Frontal cortex (tissue), 4 donors: ENCODE measurements at places on chromosomes 3 and 15.

GRCh38 chr3:186638259-186638658, 1.9 kb upstream of the FETUB start:
- no peak for DNase-seq

DNA sequence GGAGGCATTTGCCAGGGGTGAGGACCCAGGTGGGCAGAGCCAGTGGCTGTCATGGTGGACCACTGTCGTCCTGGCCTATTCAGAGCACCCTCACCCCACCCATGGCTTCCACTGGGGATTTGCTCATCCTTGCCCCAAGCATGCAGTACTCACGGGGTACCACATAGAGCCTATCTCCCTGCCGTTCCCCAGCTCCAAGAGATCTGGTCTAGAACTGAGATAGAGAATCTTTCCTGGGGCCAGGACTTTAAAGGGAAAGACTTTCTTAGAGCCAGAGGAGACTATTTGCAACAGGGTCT, 76.9 kb upstream of the TNFAIP8L3 start:
- no peak for DNase-seq

DNA sequence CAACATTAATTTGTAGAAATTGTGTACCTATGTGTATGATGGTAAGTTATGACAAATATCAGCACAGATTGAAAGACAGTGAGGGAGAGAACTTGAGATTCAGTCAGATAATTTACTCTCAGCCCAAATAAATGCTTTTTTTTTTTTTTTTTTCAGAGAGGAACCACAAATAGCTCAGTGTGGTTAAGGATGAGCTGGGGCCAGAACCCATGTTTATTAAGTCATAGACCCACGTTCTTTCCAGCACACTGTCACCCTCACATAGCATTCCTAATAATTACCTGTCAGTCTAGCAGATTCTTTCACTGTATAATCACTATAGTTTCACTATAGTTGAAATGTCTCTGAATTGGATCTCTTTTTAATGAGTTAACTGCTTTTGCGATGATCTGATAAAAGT, 246.1 kb downstream of the ZIC1 start:
- DNase-seq, result no peak

DNA sequence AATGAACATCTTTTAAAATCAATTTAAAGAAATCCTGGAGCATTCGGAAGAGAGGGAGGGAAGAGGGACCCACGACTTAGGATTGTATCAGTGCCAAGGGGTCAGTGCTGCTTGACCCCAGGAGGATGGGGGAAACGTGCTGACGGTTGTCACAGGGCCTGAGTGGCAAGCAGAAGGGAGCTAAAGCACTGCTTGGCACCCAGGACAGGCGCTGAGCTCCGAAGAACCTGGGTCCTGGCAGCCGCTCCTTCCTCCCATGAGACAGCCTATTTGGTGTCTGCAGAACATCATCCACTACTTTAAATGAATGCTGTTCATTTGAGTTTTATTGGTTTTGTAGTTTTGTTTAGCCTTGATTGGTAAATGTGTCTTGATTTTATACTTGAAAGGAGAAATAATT, 54.5 kb downstream of the RGMA start:
- DNase-seq, result no peak

- DNase-seq, result no peak
Observed at GRCh38 chr3:74053970-74054516, 429.3 kb upstream of the PDZRN3 start.

- no peak for DNase-seq
Observed at GRCh38 chr15:100254285-100254684, 87.5 kb downstream of the ADAMTS17 start.

GRCh38 chr3:41317718-41318117, 118.4 kb downstream of the CTNNB1 start:
- DNase-seq, result no peak

- DNase-seq, result no peak
Observed at GRCh38 chr3:126885425-126885824, 97.5 kb upstream of the PLXNA1 start.

DNA sequence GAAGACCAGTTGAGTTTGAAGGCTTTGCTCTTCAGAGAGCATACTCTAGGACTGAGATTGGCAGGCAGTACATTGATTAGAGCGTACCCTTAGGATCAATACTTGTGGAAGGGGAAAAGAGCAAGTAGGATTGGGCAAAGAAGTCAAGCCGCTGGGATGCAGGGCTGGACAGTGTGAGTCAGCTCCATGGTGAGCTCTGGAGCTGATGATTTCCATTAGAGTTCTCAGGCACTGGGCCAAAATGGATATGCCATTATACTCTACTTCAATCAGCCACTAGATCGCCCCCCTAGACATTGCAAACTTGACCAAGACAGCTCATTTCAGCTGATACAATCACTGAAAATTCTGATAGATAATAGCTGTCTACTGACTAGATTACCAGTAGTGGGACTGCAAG, 432.7 kb upstream of the ALCAM start:
- no peak for DNase-seq

- no peak for DNase-seq
Observed at GRCh38 chr15:33011976-33012375, 182.5 kb downstream of the FMN1 start.

- DNase-seq, result no peak
Observed at GRCh38 chr15:85702321-85703101, 92.2 kb downstream of the KLHL25 start.

- no peak for DNase-seq
Observed at GRCh38 chr3:185559706-185560090, 7.3 kb upstream of the LIPH start.

GRCh38 chr15:42104095-42104891, 9.9 kb upstream of the PLA2G4D start:
- no peak for DNase-seq

GRCh38 chr3:108008931-108009639, 81.7 kb downstream of the CD47 start:
- no peak for DNase-seq

DNA sequence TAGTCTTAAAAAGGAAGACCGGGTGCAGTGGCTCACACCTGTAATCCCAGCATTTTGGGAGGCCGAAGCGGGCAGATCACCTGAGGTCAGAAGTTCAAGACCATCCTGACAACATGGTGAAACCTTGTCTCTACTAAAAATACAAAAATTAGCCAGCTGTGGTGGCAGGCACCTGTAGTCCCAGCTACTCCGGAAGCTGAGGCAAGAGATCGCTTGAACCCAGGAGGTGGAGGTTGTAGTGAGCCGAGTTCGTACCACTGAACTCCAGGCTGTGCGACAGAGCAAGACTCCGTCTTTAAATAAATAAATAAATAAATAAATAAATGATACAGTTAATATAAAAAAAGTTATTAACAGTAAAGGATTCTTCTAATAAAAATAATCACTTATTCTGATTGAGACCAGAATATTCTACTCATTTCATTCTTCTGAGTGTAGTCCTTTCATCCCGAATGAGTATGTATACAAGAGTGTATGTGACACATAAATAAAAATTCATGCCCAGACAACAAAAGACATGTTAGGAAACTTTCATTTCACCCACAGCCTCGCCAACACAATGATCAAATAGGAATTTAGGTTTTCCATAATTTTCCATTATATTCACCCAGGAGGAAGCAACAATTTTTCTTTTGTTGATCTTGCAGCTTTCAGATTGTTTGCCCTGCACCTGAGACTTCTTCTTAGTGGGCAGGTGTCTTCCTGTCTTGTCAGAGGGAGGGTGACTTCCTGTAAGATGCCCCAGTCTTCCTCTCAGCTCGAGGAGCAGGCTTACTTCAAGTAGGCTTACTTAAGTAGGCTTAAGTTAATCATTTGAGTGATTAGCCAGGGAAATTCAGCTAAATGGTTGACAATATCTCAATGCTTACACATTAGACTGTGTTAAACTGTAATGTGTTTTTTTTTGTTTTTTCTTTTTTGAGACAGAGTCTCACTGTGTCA, 7.8 kb upstream of the NUP210 start:
- no peak for DNase-seq

- no peak for DNase-seq
Observed at GRCh38 chr15:71212146-71212545, 96.9 kb downstream of the THSD4 start.

DNA sequence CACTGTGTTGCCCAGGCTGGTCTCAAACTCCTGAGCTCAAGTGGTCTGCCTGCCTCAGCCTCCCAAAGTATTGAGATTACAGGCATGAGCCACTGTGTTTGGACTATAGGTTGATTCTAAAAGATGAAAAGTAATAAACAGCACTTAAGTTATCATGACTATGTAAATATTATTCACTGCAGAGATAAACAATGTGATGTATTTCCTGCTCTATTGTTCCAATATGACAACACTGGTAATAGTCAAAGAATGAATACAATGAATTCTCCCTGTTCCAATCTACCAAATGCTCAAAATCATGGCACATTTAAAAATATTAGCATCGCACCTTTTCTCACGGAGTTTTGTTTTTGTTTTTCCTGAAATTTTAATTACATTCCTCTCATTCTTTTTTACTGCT, 36.8 kb upstream of the TBL1XR1 start:
- DNase-seq, result no peak

DNA sequence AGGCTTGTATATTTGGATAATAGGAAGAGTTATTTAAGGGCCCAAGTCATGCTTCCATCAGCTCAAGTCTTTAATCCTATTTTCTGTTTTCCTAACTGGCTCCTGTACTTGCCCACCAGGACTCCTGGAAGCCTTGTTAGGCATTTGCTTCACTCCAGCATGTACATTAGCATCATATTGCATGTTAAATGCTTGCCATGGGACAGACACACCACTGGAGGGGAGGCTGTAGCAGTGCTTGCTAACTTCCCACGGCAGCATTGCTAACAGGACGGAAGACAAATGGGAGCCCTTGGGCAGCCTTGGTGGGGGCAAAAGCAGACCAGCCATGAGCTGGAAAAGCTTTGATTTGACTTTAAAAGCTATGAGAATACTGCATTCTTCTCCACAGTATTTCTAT, 6.1 kb downstream of the TMOD2 start:
- no peak for DNase-seq

DNA sequence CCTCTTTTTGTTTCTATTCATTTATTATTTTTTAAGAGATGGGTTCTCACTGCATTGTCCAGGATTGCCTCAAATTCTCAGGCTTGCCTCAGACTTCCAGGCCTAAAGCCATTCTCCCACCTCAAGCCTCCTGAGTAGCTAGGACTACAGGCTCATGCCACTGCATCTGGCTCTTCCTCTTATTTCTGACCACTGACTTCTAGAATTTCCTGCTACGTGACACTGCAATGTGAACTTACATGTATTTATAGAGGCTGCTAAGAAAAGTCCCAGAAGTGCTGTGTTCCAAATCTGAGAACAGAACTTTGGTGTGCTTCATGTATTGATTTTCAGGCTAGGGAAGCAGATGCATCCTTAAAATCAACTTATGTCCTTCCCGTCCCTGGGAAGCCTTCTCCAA, 407.4 kb downstream of the RSL24D1 start:
- no peak for DNase-seq

DNA sequence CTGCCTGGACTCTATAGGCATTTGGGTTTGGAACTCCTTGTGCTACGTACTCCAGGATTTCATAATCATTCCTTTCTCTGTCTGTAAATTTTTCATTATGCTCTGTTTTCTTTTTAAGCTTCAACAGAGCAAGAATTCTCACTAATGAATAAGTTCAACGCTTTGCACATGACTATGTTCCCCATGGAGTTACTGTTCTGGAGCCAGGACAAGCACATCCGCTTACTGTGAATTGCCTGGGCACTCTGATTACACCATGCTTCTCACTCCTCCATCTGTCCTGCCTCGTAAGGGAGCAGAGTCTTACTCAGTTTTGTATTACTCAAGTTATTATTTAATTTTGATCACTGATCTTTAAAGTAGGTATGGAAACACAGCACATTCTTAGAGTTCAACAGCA, 472.7 kb downstream of the RAP2B start:
- no peak for DNase-seq

DNA sequence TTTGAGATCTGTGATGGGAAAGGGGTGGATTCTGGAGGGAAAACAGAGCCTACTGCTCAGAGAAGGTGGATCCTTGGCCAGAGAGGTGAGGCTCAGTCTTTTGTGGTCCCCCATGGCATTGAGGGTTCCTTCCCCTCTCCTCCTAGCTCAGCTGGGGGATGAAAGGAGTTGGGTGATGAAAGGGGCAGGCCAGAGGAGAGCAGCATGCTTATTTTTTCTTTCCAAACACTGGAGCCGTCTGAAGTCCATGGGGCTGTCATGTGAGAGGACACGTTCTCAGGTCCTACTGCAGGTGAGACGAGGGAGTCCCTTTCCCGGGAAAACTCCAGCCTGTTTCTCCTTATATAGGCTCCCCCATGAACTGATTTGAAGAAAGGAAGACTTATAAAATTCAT, 71.4 kb downstream of the SCN5A start:
- no peak for DNase-seq

GRCh38 chr15:78985859-78986475, 41.1 kb upstream of the CTSH start:
- DNase-seq, result no peak

DNA sequence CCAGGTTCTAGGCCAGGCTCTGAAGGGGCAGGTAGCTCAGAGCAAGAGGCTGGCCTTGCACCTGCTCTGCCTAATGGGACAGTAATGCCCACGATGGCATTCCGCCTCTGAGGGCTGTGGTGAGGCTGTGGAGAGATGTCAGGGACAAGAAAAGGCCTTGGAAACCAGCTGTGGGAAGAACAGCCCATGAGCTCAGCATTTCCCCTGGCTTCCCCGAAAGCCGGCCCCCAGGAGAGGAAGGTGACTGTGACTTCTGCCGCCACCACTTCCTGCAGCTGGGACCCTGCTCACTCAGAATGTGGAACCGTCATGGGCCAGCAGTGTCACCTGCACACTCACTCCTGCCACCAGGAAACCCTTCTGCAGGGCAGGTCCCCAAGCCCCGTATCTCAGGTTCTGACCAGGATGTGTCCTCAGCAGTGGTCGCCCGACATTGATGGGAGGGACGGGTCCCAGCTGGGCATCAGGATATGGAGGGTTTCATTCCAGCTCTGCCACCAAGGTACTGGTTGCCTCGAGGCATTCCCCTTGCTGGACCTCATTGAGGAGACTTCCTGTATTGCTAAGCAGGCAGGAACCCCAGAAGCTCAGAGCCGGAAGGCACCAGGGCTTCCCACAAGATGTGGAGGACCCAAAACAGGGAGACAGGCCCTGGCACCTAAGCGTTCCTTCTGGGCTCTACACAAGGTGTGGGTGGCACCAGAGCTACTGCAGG, 30.7 kb downstream of the SEMA7A start:
- DNase-seq, result no peak

DNA sequence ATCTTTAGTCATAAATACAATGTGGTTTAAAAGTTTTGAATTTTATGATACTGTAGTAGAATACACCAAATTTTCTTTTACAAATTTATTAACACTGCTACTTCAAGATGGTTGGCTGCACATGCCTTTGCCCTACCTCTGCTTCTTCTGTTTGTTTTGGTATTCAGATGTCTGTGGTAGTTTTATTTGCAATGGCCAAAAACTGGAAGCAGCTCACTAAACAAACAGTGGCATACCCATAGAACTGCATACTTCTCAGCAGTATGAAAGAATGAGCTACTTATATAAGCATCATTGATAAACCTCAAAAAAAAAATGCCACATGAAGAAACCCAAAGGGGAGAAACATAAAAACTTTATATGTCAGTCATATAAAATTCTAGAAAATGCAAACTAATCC, 19.5 kb downstream of the ARIH2 start:
- no peak for DNase-seq

GRCh38 chr15:71005895-71006294, 109.4 kb upstream of the THSD4 start:
- no peak for DNase-seq
